ENCODE measurements at places on chromosomes 11 and 22.

DNA sequence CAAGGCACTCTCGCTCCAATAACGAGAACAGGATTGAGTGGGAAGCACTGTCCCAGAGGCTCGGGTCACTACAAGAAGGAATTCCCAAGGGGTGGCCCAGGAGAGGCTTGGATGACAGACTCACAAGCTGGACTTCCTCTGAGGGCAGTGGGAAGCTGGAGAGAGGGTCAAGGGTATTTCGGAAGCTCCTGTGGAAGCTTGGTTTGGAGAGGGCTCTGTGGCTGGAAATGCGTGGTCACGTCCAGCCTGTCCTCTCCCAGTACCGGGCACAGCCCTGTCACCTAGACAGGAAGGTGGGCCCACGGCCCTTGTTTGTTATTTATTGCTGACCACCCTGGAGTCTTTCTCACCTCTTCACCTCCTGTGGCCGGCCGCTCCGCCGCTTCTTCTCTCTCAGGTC, 5.3 kb downstream of the SYNGR1 start:
- DNase-seq, result no peak

DNA sequence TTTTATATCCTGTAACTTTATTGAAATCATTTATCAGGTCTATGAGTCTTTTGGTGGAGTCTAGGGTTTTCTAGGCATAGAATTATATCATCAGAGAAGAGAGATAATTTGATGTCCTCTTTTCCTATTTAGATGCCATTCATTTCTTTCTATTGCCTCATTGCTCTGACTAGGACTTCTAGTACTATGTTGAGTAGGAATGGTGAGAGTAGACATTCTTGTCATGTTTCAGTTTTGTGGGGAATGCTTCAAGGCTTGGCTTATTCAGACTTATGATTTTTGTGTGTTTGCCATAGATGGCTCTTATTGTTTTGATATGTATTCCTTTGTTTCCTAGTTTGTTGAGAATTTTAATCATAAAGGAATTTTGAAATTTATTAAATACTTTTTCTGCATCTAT, 1078.3 kb downstream of the FAM181B start:
- DNase-seq, result no peak

DNA sequence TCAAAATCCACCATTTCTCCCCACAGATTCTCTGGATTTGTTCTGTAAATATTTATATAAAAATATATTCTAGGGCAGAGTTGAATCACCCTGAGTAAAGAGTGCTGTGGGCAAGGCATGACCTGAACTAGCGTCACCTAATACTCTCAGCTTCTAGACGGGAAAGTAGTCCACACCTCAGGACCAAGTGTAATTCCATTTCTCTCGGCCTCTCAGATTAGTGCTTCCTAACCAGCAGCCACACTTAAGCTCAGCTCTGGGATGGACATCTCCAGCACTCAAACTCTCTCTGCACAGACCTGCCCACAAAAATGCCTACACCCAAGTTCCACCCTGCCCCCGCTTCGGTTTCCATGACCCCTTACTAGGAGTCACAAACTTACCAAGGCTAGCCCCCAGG, 5.3 kb downstream of the SPTBN2 start:
- no peak for DNase-seq

GRCh38 chr11:120183701-120184141, 27.1 kb upstream of the OAF start:
- no peak for DNase-seq

DNA sequence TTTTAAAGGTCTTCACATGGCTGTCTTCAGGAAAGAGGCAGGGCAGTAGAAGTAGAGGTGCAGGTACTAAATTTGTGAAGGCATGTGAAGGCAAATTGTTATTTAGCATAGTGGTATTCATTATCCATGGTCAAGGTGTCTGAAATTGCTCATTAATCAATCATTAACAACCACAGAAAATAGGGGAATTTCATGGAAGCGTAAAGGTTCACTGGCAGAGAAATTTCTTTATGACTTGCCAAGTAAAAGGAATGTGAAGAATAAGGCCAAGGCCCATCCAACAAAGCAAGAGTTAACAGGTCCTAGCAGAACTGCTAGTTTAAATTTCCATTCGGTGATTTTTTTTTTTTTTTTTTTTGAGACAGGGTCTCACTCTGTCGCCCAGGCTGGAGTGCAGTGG, 59.0 kb downstream of the RSF1 start:
- DNase-seq, result no peak

DNA sequence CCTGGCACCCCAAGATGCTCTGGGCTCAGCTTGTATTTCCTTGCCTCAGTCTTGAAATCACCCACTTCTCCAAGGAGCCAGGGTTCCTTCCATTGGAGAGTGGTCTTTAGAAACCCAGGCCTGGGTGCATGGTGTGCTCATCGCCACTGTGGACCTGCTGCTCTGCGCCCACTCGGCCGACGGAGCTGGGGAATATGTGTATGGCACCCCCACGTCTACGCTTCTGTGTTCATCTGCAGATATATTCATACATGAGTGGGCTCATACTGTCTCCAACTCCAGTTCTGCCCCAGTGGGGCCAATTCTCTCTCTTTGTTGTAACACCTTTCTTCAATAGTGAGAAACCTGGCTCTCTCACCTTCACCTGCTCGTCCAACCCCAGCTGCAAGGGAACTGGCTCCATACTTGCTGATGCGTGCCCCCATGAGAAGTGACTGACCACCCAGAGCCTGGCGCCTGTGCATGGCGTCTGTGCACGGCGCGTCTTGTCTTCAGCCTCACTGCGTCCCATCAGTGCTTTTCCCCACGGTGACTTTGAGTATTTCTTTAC, 39.8 kb downstream of the KCNQ1 start:
- no peak for DNase-seq

- DNase-seq, result no peak
Observed at GRCh38 chr11:116851626-116852025, 14.2 kb upstream of the APOA1 start.

GRCh38 chr22:49751966-49752597, 75.6 kb downstream of the BRD1 start:
- DNase-seq, result no peak

- DNase-seq, result no peak
Observed at GRCh38 chr11:46978005-46978491, 41.5 kb downstream of the CSTPP1 start.

- no peak for DNase-seq
Observed at GRCh38 chr11:20020198-20020597, 140.1 kb downstream of the DBX1 start.

GRCh38 chr11:83456075-83456474, 169.9 kb upstream of the CCDC90B start:
- DNase-seq, result peak; percentile 64

GRCh38 chr11:2451336-2451735, 6.5 kb downstream of the KCNQ1 start:
- no peak for DNase-seq

DNA sequence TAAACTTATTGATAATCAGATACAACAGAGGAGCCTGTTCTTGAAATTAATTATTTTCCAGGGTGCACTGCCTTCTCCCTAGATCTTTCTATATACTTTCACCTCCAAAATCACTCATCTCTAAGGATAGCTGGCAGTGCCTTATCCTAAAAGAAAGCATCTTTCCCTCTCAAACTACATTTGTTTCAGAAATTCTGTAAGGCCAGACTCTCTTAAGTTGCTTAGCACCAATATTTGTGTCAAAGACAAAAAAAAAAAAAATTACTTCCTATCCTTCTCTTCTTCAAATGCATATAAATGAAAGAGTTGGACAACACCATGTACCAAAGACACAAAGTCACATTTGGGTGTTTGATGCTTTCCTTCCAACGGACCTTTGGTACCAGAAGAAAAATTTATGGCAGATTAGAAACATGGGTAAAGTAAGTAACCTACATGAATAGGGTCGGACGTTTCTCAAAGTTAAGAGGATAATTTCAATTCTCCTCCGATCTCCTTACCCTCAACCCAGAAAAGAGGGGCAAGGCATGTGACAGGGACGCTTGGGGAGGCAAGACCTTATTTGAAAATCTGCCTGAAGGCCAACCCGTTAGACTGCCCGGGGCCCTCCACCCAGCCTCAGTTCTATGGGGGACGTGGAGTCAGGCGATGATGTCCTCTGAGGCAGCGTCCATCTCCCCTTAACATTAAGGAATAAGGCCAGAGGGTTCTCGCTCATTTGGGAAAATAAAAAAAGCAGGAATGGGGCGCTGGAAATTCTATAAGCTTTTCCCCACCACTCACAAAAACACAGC, 66.3 kb downstream of the ETS1 start:
- DNase-seq, result no peak

DNA sequence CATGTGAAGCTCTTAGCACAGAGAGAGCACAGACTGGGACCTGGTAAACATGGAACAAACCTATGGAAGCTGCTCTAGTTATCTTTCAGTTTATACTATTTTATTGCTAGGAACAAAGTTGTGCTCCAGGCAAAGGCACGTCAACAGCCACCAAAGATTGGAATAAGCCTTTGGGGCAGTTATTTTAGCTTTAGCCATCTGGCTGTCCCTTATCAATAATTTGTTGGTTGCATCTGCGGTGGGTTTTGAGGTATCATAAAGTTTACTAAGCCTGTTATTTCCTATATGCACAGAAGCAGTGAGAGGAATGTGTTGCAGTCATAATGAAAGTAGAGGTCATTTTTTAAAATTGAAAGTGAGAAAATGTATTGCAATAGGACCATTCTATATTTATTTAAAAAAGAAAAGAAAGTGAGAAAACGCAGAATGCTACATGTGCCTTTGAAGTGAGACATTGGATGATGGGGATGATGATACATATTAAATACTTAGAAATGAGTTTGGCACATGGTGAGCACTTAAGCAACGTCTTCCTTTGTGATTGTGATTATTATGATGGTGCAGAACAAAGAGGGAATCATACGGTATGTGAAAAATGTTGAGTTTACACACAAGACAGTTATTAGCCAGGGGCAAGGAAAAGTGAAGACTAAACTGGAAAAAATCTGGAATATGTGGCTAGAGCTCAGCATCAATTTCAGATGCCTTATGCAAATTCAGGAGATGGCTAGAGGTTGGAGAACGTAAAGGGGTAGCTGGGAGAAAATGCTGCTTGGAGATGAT, 58.3 kb downstream of the PRR5L start:
- DNase-seq, result no peak

DNA sequence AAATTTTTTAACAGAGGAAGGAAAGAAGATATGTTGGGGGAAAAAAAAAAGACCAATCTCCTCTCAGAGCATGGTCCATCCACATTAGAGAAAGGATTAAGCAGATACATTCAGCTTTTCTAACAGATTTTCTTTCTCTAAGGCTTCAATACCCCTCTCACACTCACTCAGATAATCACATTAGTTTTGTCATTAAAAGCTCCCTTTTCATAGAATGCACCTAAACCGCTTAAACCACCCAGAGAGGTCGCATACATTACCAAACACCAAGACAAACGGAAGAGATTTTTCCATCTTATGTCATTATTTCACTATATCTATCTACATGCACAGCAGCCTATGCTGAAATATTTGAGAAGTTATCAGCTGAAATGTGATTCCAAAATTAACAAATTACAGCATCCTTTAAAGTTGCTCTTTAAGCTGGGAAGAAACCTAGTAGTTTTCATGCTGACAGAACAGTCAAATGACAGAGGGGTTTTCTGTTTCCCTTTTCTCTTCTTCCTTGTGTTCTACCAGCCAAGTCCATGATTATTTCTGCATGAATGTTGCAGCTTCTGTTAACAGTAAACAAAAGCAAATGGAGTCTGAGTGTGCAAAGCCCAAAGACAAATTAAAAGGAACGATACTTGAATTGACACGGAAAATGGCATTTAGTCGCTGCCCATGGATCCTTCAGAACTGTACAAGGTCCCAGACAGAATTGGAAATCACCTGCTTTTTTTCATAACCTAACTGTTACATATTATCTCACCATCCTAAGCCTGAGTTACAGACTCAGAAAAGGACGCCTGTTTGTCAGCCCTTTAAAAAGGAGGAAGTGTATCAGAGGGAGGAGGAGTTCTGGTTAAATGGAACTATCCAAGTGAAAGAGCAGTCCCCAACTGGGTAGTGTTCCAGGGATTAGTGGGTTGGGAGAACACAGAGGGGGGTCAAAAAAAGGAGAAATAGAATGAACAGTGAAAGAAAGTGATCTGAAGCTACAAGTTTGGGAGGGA, 54.6 kb downstream of the PRCP start:
- no peak for DNase-seq

DNA sequence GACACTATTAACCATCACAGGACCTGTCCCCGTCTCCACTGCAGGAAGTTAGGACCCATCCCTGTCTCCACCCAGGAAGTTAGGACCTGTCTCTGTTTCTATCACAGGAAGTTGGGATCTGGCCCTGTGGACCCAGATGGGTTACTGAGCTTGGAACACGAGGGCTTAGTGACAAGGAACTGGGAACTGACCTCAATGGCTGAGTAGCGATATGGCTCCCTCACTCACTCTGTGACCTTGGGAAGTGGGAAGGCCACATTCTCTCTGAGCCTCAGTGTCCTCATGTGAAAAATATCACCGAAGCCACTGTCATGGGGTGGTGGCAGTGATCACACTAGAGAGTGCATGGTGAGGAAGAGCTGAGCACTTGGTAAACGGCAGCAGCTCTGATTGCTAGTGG, 59.4 kb downstream of the FBLN1 start:
- DNase-seq, result no peak
